ENCODE measurements at places on chromosomes 1 and 21. TPM values are rescaled to one million over a fixed set of nuclear protein-coding genes. Genes with fewer than 3 reads are reported as not detected.

The CTXND2 gene
- not detected for total RNA-seq

The AMIGO1 gene
- total RNA-seq, result 0.81 TPM

The CLCA1 gene
- not detected for total RNA-seq

The TSTD1 gene
- 12.3 TPM for total RNA-seq

The DNALI1 gene
- 4.4 TPM for total RNA-seq

The SPATA17 gene
- total RNA-seq, result 1.5 TPM

All from aortic smooth muscle cell (primary cell).